Left cardiac atrium (tissue), 4 donors: ENCODE measurements at places on chromosomes 3 and 15. TPM values are rescaled to one million over a fixed set of nuclear protein-coding genes. Genes with fewer than 3 reads are reported as not detected.

CCR9 gene
- total RNA-seq = not detected

WDR76 gene
- 1.5 TPM for total RNA-seq

DNA sequence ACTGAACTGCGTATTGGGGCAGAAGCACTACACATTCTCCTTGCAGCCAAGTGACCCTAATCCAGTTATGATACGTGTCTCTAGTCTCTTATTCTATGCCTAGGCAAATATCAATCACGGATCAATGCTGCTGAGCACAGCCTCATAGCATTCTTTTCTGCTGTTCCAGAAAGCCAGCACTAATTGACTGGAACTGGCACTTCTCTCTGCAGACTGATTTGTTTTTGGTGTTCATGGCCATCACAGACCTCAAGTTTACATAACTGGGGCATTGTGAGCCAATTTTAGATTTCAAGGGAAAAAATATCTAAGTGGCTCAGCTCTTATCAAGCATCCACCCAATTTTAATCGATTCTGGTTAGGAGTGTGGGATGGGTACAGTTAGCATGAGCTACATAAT, 37.9 kb downstream of the GLDN start:
- DNase-seq = no peak

DNA sequence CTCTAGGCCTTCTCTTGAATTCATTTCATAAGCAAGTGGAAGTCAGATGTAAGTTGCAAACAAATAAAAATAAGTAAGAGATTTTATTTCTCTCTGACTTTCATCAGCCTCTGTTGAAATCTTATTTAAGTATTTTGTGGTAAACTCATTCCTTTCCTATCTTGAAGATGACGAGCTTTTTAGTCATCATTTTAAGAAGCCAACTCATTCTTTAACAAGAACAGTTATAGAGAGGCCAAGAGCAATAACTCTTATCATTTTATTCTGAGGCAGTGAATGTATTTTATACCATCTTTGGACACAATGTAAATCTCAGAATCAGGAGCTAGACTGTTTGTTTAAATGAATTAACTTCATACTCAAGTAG, 147.5 kb upstream of the MBNL1 start:
- no peak for DNase-seq
